ENCODE measurements at places on chromosomes 6 and 20. TPM values are rescaled to one million over a fixed set of nuclear protein-coding genes. Genes with fewer than 3 reads are reported as not detected.

OR2B6 gene
- not detected for total RNA-seq

STMND1 gene
- not detected for total RNA-seq

TNF gene
- total RNA-seq: 4.4 TPM

BTNL2 gene
- not detected for total RNA-seq

LINC00237 gene
- not detected for total RNA-seq

SAPCD1 gene
- total RNA-seq: 3.9 TPM

C2 gene
- not detected for total RNA-seq

- no peak for DNase-seq
Measured at GRCh38 chr6:145670311-145670710, 65.0 kb downstream of the EPM2A start.

GRCh38 chr6:129276986-129277385 is 394.0 kb downstream of the LAMA2 start:
- peak; percentile 3 for DNase-seq

DNA sequence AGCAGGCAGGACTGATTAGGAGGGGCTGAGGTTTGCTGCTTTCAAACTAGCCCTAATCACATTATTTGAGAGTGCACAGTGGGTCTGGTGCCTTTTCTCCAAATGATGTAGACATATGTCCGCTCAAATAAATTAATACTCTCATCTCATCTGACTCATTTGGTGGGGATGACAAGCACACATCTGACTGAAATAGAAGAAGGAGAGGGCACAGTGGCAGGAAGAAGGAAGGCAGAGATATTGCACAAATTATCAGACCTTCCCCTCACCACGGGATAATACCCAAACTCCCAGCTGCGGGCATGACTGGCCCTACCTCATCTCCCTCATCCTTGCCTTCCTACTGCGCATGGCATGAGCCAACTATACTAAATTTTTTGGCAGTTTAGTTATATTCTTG is 33.9 kb upstream of the TNFRSF21 start:
- DNase-seq: no peak

DNA sequence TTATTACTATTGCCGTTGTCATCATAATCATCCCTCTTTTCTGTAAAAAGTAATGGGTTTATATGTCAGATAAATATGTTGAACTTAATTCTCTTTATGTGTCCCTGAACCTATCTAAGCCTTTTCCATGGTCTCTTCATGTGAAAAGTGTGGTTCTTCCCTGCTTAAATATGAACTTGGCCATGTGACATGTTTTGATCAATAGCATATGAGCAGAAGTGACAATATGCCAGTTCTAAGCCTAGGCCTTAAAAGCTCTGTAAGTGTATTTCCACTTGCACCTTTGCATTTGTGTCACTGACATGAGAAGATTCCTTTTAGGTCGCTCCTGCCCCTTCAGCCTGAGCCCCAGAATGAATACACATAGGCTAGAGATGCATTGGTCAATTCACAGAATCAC is 188.4 kb upstream of the CCN2 start:
- DNase-seq: no peak

GRCh38 chr6:16257999-16258708 is 19.8 kb downstream of the GMPR start:
- no peak for DNase-seq

DNA sequence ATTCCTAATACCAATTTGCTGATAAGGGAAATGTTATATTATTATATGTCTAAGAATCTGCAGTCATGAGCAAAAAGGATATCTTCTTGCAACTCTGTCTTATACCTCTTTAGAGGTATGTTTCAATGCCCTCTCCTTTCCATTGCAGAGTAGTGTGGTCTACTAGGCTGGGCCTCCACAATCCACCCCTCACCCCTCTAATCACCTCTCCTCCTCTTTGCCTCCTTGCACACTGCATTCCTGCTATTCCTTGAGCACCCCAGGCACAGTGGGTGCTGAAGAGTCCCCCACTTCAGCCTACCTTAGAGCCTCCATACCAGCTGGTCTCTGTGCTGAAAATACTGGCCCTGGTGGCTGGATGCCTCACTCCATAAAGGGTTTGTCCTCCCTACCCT is 26.9 kb downstream of the ARMC2 start:
- no peak for DNase-seq

- no peak for DNase-seq
Measured at GRCh38 chr6:35833536-35833935, 28.4 kb downstream of the LHFPL5 start.

- no peak for DNase-seq
Measured at GRCh38 chr20:12860619-12861247, 148.0 kb upstream of the SPTLC3 start.

Measured in glomerular endothelial cell (primary cell).